ENCODE measurements at places on chromosomes 4 and X.

DNA sequence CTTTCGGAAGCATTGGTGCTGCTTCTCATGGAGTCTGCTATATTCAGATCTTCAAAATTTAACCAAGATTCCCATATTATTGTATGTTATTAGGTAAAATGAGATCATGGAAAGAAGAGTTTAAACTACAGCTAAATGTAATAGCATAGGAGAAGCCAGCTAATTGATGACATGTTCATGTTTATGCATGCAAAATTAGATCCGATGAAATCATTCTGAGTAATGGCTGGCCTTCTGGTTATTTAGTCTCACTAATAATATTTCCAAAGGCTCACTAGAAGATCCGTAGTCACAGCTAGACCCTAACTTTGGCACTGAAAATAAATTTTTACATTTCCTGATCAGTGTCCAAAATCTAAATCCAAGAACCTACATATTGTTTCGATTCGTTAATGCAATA lies 19.8 kb upstream of the PHKA2 start:
- no peak for DNase-seq

DNA sequence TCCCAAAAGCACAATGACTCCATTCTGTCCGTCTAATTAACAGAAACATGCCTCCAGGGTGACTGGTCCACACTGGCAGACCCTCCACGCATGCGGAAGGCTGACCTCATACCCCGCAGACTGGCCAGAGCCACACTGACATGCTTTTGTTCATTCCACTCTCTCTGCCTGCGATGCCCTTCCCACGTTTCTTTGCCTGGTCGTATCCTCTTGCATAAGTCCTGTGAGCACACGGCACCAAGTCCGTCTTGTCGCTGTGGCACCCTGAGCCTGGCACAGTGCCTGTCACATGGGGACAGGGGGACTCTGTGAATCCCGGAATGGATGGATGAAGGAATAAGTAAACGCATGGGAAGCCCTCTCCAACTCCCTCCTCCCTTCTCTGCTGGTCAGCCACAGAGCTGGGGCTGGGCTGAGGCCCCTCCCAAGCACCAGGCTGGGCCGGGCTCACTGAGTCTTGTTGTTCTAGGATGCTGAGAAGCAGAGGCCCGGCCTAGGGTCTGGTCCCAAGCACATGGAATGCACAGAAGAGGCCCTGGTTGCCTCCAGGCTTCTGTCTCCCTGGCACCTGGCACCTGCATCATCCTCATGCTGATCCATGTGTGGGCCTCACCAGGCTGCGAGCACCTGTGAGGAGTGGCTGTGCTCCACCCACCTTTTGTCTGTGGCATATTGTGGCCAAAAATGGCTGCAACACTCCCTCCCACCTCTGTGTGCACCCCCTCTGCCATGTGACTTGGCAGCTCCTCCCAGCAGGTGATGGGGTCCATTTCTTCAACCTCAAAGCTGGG lies 38.9 kb upstream of the C4orf50 start:
- no peak for DNase-seq

- DNase-seq, result no peak
These were observed 40.7 kb downstream of the NPY2R start for GRCh38 chr4:155249016-155249566.

- DNase-seq, result no peak
These were observed 44.6 kb downstream of the ARHGEF9 start for GRCh38 chrX:63740382-63740781.

DNA sequence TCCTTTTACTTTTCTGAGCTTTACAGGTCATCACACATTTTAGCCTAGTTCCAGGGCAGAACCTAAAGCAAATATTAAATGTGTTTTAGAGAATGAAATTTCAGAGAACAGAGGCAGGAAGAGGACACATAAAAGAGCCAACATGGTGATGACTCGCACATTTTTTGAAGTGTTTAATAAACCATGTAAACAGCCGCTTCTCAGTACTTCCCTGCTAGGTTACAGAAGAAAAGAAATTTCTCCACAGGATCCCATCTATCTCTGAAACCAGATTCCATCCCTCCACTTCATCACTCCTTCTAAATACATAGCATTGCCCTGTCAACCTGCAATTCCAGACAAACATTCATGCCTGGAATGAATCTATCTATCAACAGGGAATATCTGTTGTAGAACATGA lies 949.5 kb upstream of the PCDH7 start:
- DNase-seq, result no peak

DNA sequence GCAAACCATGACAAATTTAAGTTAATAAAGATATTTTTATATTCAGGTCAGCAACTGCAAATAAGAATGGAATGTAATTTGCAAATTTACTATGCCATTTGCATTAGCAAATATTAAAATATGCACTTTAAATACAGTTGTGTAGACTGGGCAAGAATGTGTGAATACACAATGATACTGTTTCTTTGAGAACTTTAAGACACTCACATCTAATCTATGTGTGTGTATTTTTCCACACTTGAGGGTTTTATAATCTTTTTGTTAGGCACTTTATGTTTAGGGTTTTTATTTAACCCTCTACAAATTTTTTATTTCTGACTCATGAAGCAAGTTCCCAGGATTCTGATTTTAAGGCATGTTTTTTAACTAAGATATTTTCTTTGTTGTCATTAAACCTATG lies 23.9 kb upstream of the NDNF start:
- no peak for DNase-seq

DNA sequence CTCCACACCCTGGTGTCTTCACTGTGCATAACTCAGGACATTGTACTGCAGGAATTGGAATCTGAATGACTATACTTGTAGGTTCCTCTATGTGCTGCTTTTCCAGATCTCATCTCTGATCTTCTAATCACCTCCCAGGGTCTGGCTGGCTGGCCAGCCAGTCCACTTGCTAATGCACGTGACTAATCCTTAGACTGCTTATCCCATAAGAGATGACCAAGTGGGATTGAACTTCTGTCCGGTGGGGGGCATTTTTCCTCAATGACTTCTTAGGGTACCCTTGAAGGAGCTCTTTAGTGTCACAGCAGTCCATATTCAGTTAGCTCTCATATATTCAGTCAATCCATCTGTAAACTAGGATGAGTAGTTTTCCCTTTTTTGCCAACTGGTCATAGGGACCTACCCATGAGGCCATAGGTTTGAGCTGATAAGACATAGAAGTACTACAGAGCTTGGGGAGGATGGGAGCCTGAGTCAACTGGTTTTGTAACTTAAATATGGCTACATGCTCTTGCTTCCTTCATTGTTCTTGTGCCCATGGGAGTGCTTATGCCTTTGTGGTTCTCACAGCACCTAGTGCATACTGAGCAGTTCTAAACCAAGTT lies 71.9 kb upstream of the WDR1 start:
- DNase-seq, result no peak

- peak; percentile 94 for DNase-seq
These were observed at the start of gene MPP1 for GRCh38 chrX:154804957-154805695. MPP1 (minus strand) TSS chrX:154805485; CDS start chrX:154805373, 112 bp downstream.

DNA sequence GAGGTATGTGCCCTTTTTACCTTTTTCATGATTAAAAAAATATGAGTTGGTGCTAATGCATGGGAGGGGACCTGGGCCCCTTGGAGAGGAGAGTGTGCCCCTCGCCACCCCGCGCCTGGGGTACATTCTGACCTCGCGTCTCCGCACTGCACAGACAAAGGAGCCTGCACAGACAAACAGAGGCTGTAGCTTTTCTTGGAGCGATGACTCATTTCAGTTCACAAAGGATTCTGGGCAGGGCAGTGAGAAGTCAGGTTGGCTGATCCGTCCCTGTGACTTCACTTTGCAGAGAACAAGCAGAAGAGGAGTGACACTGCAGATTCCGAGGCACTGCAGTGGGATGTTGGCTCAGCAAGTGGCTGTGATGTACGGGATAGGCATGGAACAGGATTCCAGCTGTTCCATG lies 82.9 kb downstream of the STOX2 start:
- DNase-seq, result peak; percentile 1

GRCh38 chr4:26105337-26105736 lies 191.3 kb downstream of the SMIM20 start:
- DNase-seq, result no peak

- DNase-seq, result no peak
These were observed 652 bp downstream of the COL25A1 start for GRCh38 chr4:109301651-109302360.

DNA sequence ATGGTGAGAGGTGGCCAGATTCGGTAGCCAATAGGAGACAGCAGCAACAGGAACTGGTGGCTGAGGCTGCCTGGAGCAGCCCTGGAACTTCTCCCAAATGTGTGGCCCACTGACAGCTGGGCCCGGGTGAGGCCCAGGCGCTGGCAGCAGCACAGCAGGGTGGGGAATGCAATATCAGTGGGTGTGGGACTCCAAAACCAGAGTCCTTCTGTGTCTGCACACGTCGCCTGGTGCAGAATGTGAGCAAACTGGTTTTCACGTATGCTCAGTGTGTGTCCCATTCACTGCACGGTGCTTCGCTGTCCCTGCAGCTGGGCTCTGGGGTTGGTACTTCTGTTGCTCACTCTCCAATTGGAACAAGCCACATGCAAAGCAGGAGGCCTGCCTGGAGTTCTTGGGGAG lies 14.4 kb upstream of the CENPU start:
- no peak for DNase-seq

DNA sequence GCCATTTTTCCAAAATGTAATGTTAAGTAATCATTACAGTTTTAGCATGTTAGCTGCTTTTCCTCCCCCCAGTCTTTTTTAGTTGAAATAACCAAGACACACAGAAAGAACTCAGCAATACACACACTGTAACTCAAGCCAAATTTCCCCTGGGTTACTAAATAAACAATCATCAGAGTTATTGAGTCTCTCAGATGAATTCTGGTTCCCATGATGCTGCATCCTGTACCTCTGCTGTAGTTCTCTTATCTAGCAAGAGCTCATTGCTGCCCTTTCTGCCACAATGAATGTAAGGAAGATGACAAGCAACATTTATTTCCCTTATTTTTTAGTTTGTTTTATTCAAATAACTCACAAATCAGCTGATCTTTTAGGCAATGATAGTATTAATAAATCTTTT lies 185.1 kb downstream of the ARHGAP6 start:
- no peak for DNase-seq

DNA sequence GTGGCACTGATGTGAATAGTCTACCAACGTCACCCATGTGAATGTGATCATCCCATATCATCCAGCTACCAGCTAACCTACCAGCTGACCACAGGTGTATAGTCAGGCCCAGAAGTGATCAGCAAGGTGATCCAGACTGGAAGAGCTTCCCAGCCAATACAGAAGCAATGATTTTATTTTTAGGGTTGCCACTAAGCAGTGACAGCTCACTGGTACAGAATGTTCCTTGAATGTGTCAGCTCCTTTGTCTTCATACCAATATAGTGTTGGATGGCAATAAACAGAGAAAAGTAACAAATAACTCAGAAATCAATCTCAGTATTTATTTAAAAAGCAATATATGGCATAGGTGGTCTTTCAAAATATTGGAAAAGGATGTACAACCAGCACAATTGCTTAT lies 361.8 kb upstream of the CPEB2 start:
- no peak for DNase-seq

- no peak for DNase-seq
These were observed 156.8 kb upstream of the RASGEF1B start for GRCh38 chr4:81628489-81628888.

DNA sequence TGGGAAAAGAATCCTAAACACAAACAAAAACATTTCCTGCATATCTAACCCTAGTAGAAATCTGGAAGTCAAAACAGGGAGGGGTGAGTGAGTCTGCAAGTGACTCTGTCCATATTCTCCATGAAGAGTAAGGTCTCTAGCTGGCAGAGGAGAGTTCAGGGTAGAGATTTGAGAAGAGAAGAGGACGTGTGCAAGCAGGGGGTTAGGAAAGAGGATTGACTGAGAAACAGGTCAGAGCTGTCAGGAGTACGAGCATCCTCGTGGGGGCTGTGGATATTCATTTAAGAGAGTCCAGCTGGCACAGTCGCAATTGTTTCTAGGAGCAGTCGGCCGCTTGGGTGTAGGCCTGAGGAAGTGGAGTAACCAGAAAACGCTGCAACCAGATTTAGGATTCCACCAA lies 27.9 kb downstream of the PROM1 start:
- DNase-seq, result no peak

DNA sequence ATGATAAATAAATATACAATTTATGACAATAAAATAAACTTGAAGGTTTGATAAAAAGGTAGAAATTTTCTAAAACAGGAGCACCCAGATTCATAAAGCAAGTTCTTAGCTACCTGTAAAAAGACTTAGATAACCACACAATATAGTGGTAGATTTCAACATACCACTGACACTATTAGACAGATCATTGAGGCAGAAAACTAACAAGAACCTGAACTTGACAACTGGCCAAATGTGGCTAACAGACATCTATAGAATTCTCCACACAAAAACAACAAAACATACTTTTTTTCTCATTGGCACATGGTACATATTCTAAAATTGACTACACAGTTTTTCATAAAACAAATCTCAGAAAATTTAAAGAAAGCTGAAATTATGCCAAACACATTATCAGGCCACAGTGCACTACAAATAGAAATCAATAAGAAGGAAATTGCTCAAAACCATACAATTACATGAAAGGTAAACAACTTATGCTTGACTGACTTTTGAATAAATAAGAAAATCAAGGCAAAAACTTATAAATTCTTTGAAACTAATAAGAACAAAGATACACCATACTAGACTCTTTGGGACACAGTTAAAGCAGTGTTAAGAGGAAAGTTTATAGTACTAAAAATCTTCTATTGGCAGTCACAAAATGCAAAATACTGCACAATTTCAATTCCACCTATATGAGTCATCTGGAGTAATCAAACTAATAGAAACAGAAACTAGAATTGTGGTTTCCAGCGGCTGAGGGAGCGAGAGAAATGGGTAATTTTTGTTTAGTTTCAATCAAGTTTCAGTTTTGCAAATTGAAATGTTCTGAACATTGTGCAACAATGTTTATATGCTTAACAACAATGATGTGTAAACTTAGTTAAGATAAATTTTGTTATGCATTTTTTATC lies 925.6 kb downstream of the SH3BGRL start:
- no peak for DNase-seq

GRCh38 chr4:153594210-153594609 lies 89.9 kb upstream of the TLR2 start:
- DNase-seq, result no peak

- DNase-seq, result no peak
These were observed 117.3 kb upstream of the NOCT start for GRCh38 chr4:138898282-138898681.

GRCh38 chr4:121200795-121201472 lies 36.8 kb upstream of the TNIP3 start:
- DNase-seq, result no peak

GRCh38 chr4:41622787-41623186 lies 84.8 kb downstream of the LIMCH1 start:
- no peak for DNase-seq

- DNase-seq, result peak; percentile 78
These were observed 45.9 kb upstream of the CDKN2AIP start for GRCh38 chr4:183398298-183399125.

Measured in KBM-7 (cell line).